ENCODE measurements at places on chromosomes 4 and X. TPM values are rescaled to one million over a fixed set of nuclear protein-coding genes. Genes with fewer than 3 reads are reported as not detected.

Gene CXCL3
- 1.5 TPM for total RNA-seq

Gene TBC1D19
- total RNA-seq = 10.6 TPM

Gene PF4V1
- total RNA-seq = not detected

Gene GPM6B
- total RNA-seq = 231 TPM

Gene ANKRD50
- total RNA-seq = 13.0 TPM

Gene CDKL2
- not detected for total RNA-seq

Gene PRR32
- not detected for total RNA-seq

GRCh38 chr4:99361899-99362275, 9.3 kb upstream of the ADH1C start:
- DNase-seq = no peak

GRCh38 chr4:87540146-87541058, 11.2 kb upstream of the SPARCL1 start:
- DNase-seq = no peak

GRCh38 chrX:49987651-49988050, 65.3 kb downstream of the CLCN5 start:
- no peak for DNase-seq

- no peak for DNase-seq
Measured at GRCh38 chr4:150515135-150515534, 66.8 kb upstream of the MAB21L2 start.

GRCh38 chrX:139828033-139828432, 104.8 kb downstream of the ATP11C start:
- DNase-seq = no peak
